A549 treated with GW870086 at 1 μM for 4 hours (cell line): ENCODE measurements at places on chromosomes 2 and 18. TPM values are rescaled to one million over a fixed set of nuclear protein-coding genes. Genes with fewer than 3 reads are reported as not detected.

Gene RBKS
- total RNA-seq: 5.9 to 8.9 TPM (median 8.1 TPM) in 5 replicates

Gene C2orf81
- 2.2 to 4.1 TPM (median 3.2 TPM) in 5 replicates for total RNA-seq

Gene ZNF396
- 0.61 to 1.00 TPM (median 0.75 TPM) in 5 replicates for total RNA-seq

Gene CPO
- total RNA-seq: not detected in 5 replicates

Gene ACYP2
- 7.3 to 9.3 TPM (median 8.6 TPM) in 5 replicates for total RNA-seq

Gene MBD2
- total RNA-seq: 28.8 to 59.2 TPM (median 53.4 TPM) in 5 replicates

Gene MAPK4
- total RNA-seq: 0.11 to 0.26 TPM (median 0.23 TPM) in 5 replicates

Gene GCA
- 5.2 to 7.2 TPM (median 6.4 TPM) in 5 replicates for total RNA-seq

Gene TACR1
- 0.06 to 0.23 TPM (median 0.07 TPM) in 3 of 5 replicates, not detected in the others for total RNA-seq

Gene PRKAG3
- not detected in 5 replicates for total RNA-seq
